ENCODE measurements at places on chromosomes 4 and X. TPM values are rescaled to one million over a fixed set of nuclear protein-coding genes. Genes with fewer than 3 reads are reported as not detected.
A peak's percentile ranks its signal among the peaks of the same experiment; 100 is the strongest.

Gene HEPH
- total RNA-seq, result not detected

Gene CXXC4
- not detected for total RNA-seq

Gene TSC22D3
- total RNA-seq, result 29.2 TPM

Gene FAM133A
- total RNA-seq, result not detected

Gene STATH
- not detected for total RNA-seq

Gene CYP4V2
- total RNA-seq, result 3.3 TPM

Gene MAGEB6
- total RNA-seq, result not detected

Gene ASB12
- total RNA-seq, result 0.17 TPM

Gene ANKRD37
- 13.6 TPM for total RNA-seq

Gene CXCL5
- not detected for total RNA-seq

Gene CYSLTR1
- 2.1 TPM for total RNA-seq

Gene GABRQ
- total RNA-seq, result not detected

DNA sequence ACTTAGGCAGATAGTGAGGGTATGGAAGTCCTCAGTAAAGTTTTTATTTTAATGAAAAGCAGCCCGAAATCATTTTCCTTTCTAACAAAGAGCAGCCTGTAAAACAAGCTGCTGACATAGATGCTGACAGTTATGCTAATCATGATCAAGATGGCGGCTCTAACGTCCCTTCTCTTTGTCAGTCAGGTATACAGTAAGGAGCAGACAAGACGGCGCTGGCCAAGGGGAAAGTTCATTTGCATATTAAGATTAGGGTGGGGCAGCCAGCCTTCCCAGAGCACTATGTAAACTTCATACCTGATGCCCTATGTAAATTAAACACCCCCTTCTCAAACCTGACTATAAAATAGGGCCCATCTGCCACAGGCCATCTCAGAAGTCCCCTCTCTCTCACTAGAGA, 76.9 kb downstream of the MAGEB10 start:
- no peak for DNase-seq

DNA sequence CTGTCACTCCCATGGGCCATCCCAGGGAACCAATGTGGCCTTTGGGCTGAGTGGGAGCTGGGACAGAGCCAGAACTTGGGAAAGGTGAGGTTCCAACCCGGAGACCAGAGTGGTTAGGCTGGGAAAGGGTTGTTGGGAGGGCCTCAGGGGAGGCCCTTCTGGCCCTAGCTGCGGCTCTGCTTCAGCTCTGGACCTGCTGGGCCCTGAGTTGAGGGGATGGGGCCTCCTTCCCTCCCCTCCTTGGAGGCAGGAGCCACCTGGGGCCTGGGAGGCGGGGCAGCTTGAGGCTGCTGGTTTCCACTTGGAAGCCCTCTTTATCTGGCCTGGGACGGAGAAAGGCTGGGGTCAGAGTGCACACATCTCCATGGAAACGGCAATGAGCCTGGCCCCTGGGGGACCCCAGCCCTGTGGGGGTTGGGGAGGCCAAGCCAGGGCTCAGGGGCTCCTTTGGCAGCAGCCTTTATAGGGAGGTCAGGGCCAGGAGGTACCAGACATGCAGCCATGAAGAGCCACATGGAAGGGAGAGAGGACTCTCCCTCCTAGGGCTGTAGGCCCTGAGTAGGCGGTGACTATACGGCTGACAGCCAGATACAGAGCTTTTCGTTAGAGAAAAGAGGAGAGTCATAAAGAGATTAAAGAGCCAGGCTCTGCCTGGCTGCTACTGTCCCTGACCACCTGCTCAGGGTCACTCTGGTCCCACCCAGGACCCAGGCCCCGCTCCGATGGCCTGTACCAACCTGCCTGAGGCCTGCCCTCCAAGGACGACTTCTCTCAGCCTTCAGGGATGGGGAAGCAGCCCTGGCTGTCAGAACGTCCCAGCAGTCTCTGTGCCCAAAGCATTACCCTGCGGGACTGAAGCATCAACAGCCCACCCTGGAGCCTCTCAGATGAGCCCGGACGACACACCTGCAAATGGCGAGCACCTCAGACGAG, 6.9 kb upstream of the NSD2 start:
- no peak for DNase-seq

DNA sequence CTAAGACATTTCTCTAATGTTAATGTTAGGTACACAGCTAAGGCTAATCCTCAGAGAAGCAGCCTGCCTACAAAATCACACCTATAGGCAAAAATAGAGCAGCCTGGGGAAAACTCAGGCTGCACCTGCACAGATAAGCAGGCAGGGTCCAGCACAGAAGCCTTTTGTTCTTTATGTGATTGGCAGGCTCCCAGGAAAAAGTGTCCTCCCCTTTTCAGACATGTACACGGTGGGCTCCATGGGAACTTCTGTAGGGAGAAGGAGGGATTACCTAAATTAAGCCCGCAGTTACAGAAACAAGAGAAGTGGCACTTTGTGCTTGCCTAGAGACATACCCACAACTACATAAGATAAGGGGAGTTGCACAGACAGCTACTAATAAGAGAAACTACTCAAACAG, 4.0 kb upstream of the HSPA4L start:
- no peak for DNase-seq

GRCh38 chr4:83138946-83139345, 24.4 kb upstream of the PLAC8 start:
- DNase-seq, result no peak

GRCh38 chrX:150226223-150226965, 136.7 kb upstream of the MAMLD1 start:
- no peak for DNase-seq

GRCh38 chrX:118370921-118371624, 25.2 kb downstream of the WDR44 start:
- no peak for DNase-seq

DNA sequence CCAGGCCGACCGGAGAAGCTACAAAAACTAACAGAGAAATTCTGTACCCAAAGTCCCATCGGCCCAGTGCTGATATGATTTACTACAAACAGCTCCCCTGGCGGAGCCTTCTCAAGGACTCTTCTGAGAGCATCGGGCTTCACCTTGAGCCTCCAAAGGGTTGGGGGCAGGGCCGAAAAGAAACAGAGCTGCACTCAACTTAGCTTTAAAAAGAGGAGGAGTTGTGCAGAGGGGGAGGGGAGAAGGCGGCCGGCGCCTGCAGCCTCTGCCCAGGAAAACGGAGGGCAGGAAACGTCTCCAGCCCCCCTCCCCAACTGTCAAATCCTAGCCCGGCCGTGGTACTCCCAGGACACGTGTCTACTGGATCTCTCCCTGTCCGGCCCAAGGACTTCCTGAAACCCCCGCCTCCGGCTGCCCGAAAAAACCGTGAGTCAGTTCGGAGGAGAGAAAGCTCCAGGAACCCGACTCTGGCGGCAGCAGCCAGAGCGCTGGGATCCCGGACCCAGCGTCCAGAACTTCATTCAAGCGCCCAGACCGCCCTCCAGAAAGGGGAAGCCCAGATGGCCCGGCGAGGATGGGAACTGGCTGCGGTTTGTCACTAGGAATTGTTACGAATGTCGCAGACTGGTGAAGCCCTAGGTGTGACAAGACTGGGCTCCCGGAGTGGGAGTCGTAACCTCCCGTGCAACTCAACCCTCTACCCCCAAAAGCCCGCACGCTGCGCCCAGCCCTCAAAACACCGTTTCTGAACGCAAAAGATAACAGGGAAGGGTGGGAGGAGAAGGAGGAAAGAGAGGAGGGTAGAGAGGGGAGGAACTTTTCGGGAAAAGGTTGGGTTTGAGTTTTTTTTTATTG, 973 bp downstream of the ADAMTS3 start:
- DNase-seq, result peak; percentile 39

- no peak for DNase-seq
Measured at GRCh38 chr4:40871695-40872250, 122.0 kb downstream of the NSUN7 start.

- no peak for DNase-seq
Measured at GRCh38 chrX:97628807-97629596, 745.3 kb downstream of the RPA4 start.

DNA sequence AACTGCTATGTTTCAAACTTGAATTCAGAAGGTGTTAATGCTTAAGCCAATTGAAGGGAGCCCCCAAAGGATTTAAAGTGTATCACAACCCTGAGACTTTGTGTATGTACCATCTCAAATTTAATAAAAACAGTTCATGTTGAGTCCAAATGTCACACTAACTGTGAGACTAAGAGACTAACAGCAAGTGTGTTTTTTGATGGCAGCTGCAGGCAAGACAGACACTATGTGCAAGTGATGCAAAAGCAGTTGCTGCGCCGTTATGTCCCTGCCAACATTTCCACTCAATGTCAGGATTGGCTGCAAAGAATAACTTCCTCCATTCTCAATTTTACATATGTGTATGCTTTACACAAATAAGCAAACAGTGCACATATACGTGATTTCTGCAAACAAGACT, 594.6 kb downstream of the IL15 start:
- DNase-seq, result no peak

GRCh38 chrX:66654411-66654810, 15.5 kb upstream of the EDA2R start:
- no peak for DNase-seq

DNA sequence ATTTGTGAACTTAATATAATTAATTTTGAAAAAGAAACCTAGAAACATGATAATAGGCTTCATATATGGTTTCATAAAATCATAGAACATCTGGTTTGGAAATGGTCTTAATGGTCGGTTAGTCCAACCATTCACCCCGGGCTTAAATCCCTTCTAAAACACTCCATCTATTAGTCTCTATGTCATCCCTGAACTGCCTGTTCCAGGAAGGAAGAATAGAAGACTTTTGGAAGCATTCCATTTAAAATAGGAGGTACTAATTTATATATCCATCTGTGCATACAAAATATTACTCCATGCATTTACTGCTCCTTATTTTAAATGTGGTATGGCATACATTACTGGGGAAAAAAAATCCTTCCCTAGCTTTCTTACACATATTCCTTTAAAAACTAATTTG, 262.2 kb upstream of the DDX53 start:
- no peak for DNase-seq

DNA sequence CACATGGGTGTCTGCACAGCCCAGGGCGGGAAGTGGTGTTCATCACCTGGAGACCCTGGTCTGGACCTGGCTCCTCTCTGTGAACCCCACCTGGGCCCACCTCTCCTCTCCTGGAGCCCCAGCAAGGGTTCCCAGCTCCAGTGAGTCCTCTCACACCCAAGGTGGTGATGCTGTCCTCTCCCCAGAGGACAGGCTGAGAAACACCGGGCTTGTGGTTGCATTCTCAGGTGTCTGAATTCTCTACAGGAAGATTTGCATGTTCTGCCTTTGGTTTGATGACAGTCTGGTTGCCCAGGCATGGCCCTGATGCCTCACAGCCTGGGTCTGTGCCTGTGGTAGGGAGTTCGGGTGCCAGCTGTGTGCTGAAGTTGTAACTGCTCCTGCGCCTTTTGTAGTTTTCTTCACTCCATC, 3.8 kb downstream of the MAEA start:
- no peak for DNase-seq

- no peak for DNase-seq
Measured at GRCh38 chr4:16745009-16745635, 153.3 kb downstream of the LDB2 start.

DNA sequence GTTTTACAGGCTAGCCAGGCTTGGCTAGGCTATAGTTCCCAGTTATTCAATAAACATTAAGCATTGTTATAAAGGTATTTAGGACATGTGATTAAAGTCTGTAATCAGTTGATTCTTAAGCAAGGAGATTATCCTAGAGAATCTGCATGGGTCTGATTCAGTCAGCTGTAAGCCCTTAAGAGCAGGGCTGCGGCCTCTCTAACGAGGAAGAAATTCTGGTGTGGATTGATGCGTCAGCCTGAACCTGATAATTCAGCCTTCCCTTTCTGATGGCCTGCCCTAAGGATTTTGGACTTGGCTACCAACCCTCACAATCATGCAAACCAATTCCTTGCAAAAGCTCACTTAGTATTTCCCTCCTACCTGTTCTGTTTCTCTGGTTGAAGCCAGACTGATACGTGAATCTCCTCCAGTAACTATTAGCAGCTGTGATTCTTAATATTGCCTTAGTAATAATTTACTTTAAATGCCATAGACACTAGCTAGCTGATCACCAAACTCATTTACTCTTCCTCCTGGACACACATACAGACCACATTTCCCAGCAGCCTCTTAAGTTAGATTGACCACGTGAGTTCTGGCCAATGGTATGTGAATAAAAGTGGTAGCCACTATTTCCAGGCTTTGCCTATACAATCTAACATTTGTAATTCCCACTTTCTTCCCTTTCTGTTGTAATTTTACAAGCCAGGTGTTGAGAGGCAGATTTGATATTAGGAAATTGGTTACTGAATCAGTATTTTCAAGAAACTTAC, 678.0 kb upstream of the INTU start:
- no peak for DNase-seq

DNA sequence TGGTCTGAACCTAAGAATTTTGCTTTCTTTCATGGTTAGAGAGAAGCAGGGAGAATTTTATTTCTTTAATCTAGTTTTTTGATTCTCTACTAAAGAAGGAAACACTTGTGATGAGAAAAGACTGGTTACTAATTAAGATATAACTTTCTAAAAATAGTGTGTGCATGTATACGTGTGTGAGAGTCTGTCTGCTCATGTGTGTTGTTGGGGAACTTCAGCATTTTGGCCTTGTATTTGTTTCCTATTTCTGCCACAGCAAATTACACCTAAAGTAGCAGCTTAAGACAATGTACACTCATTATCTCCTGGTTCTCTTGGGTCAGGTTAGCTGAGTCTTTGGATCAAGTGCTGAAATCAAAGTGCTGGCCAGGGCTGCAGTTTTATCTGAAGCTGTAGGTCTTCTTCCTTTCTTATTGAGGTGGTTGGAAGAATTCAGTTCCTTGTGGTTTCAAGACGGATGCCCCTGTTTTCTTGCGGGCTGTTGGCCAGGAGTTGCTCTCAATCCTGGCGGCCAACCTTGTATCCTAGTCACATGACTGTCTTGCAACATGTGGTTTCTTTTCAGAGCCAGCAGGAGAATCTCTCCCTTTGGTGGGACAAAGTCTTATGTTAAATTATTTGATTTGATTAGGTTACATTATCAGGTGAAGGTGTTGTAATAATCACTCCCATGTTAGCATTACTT, 188.4 kb upstream of the CLNK start:
- DNase-seq, result no peak

GRCh38 chr4:16052939-16053338, 30.9 kb downstream of the PROM1 start:
- DNase-seq, result no peak
